ENCODE measurements at places on chromosomes 1 and 21. TPM values are rescaled to one million over a fixed set of nuclear protein-coding genes. Genes with fewer than 3 reads are reported as not detected.

GRCh38 chr1:228768355-228769000 lies 33.2 kb downstream of the RHOU start:
- peak; percentile 65 for DNase-seq

DNA sequence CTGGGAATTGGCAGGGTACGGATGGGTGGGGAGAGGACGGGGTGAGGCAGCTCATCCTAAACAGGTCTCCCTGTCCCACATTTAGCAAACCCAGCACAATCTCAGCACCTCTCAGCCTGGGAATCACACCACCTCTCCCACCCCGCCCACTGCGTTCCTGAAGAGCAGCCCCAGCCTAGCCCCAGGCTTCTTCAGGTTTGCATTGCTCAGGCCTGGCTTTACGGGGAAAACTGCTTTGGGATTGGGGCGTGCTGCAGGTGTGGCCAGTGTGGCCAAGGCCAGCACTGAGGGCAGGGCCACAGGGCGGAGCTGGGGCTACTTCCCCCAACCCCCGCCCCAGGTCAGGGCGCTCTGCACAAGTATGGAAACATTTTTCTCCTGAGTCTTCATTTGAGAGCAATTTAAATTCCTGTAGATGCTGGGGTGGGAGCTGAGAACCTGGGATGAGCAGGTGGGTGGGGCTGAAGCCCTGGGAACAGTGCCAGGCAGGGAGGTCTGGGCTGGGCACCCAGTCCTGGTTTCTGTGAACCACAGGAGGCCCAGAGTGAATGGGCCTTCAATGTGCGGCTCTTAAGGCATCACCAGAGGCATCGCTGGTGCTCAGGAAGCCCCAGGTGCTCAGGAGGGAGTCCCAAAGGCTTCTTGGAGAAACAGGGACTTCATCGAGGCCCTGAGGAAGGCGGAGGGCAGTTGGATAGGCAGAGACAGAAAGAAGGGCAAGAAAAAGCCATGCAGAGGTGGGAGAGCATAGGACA lies 24.1 kb downstream of the TNNT2 start:
- DNase-seq: no peak

TFF3 gene
- polyA plus RNA-seq: 965 TPM

DNA sequence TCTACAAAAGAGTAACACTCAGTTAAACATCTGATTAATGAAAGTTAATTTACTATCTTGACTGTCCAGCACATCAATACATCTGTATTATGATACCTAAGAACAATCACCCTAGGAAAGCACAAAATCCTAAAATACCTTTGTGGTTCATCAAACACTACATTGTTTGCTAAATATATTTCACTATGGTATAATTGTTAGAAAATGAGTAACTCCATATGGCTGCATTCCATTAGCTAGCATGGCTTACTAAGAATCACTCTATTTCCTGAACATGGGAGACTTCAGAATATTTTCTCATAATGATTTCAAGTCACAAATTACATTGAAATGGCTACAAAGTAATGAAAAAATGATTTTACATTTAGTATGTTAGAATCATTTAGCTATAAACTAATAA lies 12.5 kb downstream of the TRMT1L start:
- DNase-seq: no peak

DNA sequence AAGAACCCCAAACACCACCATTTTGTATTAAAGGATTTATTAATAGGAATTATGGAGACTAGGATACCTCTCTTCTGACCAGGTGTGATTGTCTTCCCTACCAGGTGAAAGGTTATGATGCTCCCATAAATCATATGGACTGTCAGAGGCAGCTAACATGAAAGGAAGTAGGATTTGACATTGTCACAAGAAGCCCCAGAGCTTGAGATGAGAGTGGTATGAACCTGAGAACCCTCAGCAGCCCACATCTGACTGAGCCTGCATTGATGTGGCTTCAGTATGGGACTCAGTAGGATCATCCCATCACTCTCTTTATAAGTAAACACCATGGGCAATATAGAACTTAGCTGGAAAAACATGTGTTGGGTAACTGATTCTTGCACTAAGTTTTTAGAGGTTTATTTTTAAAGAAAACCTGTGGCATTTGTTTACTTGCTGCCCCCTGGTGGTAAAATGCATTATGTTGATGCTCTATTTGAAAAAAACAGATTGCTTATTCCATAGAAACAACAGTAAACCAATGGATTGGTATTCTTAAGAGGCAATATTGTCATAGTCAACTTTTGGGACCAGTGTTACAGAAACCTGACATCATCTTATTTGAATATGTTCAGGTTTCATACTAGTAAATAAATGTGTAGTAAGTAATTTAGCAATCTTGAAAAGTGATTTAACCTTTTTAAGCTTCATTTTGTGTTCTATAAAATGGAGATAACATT lies 16.6 kb upstream of the CACYBP start:
- peak; percentile 54 for DNase-seq

DNA sequence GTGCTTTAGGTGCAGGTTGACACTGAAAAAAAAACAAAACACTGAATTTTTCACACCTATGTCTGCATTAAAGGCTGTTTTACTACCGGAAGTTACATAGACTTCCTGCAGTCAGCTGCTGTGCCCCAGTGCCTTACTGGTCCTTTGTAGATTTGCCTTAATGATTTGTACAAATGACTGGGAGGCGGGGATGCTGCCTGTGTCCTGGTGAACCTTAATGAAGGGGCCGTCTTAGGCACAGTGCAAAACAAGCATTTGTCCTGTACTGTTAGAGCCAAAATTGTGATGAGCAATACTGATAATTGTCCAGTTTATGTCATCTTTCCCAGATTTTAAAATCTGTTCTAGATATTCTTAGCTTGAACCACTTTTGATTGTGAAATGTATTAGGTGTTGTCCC lies 90.9 kb upstream of the PGD start:
- peak; percentile 19 for DNase-seq

- DNase-seq: peak; percentile 31
These were observed 70.2 kb downstream of the NFIA start for GRCh38 chr1:61152469-61153105.

ACKR1 gene
- 3.2 TPM for polyA plus RNA-seq

SLC19A2 gene
- 5.1 TPM for polyA plus RNA-seq

DNA sequence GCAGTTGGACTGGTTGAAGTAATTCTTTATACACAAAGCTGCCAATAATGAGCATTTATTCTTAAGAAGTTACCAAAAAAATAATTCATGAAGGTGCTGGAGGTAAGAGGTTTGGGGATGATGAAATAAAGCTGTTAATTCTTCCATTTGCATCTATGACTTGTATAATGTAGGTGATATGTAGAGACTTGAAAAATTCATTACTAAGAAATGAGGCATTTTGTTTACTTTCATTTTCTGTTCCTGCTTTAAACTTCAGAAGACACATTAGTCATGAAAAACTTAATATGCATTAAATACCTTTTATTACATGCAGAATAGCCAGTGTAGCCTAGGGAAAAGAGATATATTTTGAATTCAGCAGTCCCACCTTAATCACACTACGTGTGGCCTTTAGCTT lies 214.2 kb downstream of the SLC44A5 start:
- DNase-seq: no peak

DNA sequence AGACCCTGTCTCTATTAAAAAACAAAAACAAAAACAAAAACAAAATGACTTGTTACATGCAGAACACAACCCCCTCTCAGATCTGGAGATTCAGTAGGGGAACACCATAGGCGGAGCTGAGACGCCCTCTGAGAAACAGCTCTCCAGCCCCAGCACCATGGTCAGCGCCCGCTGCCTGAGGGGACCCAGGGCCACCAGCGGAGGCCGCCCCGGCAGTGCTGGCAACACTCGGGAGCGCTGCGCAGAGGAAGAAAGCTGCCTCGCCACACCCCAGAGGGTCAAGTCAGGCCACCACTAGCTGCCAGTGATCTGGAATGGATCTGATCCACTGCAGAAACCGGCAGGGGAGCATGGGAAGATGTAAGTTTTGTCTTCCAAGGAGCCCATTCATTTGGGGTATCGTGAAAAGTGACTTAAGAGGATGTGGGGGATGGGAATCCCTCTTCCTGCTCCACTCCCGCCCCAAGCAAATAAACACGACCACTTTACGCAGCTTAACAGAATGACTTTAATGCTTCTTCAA lies 3.1 kb downstream of the ACTA1 start:
- no peak for DNase-seq

DNA sequence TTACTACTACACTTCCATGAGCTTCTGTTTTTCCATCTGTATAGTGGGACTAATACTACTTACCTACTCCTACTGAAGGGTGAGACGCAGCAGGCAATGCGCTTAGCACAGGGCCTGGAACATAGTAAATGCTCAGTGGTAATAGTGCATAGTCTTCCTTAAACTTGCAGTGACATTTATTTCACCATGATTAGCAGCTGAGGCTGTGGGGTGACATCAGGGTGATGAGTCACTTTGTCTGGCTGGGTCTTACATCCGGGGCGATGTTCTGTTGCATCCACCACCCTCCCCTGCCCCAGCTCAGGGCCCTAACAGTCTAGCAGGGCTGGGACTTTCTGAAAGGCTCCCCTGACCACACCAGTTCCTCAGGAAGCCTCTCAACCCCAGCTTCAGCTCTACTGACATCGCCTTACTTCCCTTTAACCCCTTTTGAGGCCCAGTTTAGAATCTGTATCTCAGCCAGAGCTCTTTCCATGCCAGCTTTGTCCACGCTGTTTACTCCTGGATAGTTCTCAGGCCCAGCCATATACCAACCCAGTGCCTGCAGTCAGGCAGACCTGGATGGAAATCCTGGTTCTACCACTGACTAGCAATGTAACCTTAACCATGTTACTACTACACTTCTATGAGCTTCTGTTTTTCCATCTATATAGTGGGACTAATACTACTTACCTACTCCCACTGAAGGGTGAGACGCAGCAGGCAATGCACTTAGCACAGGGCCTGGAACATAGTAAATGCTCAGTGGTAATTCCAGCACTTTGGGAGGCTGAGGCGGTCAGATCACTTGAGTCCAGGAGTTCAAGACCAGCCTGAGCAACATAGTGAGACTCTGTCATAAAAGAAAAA lies 66.3 kb downstream of the CD58 start:
- peak; percentile 66 for DNase-seq

GRCh38 chr1:243316366-243316989 lies 60.6 kb downstream of the SDCCAG8 start:
- no peak for DNase-seq

DNA sequence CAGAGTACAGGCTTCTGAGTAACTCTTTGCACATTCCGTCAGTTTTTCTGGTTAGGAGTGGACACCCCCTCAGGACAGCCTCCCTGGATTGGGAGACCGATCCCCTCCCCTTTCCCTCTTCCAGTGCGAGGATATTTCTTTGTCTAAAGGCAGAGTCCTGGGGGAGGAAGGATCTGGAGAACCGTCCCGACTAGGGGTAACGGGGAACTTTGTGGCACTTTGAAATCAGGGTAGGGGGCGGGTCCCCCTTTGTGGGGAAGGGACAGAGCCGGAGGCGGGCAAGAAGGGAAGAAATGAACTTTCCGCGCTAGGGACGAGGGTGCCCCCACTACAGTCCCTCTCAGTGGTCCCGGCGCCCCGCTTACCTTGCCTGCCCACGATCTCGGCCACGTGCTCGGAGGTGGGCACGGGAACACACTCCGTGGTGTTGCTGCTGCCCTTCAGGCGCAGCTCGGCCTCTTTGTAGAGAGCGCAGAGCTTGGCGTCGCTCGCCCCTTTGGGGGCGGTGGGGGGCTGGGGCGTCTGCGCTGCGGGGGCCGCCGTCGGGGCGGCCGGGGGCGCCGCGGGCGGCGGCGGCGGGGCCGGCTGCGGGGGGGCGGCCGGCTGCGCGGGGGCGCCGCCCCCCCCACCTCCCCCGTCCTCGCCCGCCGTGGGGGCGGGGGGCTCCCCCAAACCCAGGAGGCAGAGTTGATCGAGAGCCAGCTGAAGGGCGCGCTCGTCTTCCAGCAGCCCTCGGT lies 917 bp downstream of the MEX3A start:
- DNase-seq: no peak

GRCh38 chr1:214002472-214002871 lies 14.7 kb downstream of the PROX1 start:
- peak; percentile 29 for DNase-seq

DNA sequence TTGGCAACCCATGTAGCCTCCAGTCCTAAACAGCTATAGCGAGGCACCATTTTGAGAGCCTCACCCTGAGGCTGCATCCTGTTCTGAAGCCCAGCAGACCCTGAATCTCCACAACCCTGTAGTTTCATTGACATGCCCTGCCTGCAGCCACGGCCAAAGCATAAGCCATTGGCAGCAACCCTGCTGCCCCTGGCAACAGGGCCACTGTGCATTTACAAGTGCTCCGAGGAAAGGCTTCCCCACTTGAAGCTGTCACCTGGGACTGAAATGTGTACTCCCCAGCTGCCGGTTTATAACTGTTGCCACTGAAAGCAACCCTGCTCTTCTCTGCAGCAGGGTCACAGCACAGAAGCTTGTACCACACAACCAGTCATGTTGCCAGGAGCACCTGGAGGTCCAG lies 124.2 kb upstream of the OLFM3 start:
- DNase-seq: no peak

- DNase-seq: no peak
These were observed 35.9 kb downstream of the HMGB4 start for GRCh38 chr1:33899746-33900145.

- peak; percentile 82 for DNase-seq
These were observed 40.4 kb upstream of the SYNC start for GRCh38 chr1:32742956-32743355.

- no peak for DNase-seq
These were observed 61.4 kb downstream of the CD247 start for GRCh38 chr1:167456926-167457325.

RGS8 gene
- not detected for polyA plus RNA-seq

- no peak for DNase-seq
These were observed 425.5 kb downstream of the NUF2 start for GRCh38 chr1:163747261-163747660.

FHAD1 gene
- polyA plus RNA-seq: 0.58 TPM

- DNase-seq: no peak
These were observed 478 bp downstream of the MAD2L2 start for GRCh38 chr1:11680270-11681070.

- no peak for DNase-seq
These were observed 9.9 kb upstream of the CFHR2 start for GRCh38 chr1:196933531-196934189.

GRCh38 chr1:55418208-55419000 lies 203.2 kb upstream of the USP24 start:
- no peak for DNase-seq

- DNase-seq: no peak
These were observed 87.7 kb upstream of the LYPLAL1 start for GRCh38 chr1:219085988-219086387.

- DNase-seq: peak; percentile 61
These were observed 98.6 kb downstream of the NAV1 start for GRCh38 chr1:201637282-201638079.

- no peak for DNase-seq
These were observed 1557.0 kb downstream of the MRPL39 start for GRCh38 chr21:24050231-24050630.

- no peak for DNase-seq
These were observed 7.9 kb downstream of the LYST start for GRCh38 chr1:235858766-235859165.

GPN2 gene
- 18.2 TPM for polyA plus RNA-seq

- no peak for DNase-seq
These were observed 8.0 kb upstream of the THEMIS2 start for GRCh38 chr1:27864264-27864895.

AMIGO1 gene
- polyA plus RNA-seq: 2.9 TPM

GRCh38 chr1:42973286-42973685 lies 14.6 kb upstream of the SLC2A1 start:
- peak; percentile 74 for DNase-seq

GRCh38 chr1:104795931-104796330 lies 1046.2 kb downstream of the AMY1C start:
- no peak for DNase-seq
